ENCODE measurements at places on chromosomes 5 and 9.
A peak's percentile ranks its signal among the peaks of the same experiment; 100 is the strongest.

DNA sequence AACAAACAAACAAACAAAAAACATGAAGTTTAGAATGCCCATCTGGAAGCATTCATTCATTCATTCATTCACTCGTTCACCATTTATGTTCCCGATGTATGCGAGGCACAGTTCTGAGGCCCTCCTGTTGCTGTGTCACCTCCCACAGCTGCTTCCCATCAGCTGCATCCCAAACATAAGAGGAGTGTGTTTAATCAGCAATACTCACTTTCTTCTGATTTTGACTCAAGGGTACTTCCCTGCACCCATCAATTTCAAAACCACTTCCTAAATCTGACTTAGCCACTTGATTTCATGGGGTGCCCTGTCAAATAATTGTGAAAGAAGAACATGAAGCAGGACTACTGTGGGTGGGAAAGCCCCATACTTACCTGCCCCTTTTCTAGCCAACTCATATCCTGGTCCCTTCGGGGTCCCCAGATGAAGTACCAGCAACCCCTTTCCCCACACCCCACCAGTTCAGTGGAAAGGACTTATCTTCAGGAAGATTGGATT, 128.0 kb upstream of the IL12B start:
- DNase-seq, result peak; percentile 21

GRCh38 chr5:1827886-1828397, 26.7 kb downstream of the NDUFS6 start:
- no peak for DNase-seq

- no peak for DNase-seq
Observed at GRCh38 chr9:20208961-20209371, 413.3 kb downstream of the MLLT3 start.

DNA sequence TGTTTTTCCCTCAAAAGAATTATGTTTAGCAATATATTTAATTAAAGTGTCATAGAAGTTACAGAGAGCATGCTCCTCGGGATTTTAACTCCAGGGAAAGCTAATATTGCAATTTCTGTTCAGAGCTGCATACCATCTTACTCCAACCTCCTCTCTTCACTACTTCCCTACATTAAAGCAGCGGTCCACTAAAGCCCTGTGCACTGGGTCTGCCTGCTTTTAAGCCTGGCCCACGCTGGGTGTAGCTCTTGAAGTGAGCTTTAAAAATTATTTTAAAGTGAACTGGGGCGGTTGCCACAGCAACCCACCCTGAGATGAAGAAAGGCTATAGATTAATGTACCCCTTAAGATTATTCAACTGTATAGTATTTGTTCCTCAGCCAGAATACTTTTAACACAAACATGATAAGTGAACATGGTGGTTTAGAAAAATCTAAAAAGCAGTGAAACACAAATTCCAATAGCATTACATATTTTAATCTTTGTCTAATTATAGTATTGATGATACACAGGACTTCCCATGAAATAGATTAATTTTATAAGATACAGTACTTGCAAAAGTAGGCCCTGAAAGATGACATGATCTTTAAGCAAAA, 3.9 kb upstream of the MEF2C start:
- no peak for DNase-seq

DNA sequence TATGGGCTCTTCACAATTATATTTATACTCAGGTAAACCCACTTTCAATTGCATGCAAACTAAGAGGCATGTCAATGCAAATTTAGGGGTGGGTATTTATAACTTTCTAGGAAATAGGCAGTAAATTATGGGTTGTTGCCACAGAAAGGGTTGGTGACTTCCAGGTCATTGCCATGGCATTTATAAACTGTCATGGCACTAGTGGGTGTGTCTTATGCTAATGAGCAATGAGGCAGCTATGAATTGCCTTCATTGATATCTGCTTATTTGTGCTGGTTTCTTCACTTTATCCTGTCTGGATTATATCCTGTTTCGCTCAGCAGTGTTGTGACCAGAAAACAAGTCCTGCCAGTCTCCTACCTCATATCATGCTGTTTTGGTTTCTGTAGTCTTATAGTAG, 597.3 kb upstream of the DAB2 start:
- DNase-seq, result no peak

- no peak for DNase-seq
Observed at GRCh38 chr9:71403106-71403505, 281.7 kb upstream of the TRPM3 start.

DNA sequence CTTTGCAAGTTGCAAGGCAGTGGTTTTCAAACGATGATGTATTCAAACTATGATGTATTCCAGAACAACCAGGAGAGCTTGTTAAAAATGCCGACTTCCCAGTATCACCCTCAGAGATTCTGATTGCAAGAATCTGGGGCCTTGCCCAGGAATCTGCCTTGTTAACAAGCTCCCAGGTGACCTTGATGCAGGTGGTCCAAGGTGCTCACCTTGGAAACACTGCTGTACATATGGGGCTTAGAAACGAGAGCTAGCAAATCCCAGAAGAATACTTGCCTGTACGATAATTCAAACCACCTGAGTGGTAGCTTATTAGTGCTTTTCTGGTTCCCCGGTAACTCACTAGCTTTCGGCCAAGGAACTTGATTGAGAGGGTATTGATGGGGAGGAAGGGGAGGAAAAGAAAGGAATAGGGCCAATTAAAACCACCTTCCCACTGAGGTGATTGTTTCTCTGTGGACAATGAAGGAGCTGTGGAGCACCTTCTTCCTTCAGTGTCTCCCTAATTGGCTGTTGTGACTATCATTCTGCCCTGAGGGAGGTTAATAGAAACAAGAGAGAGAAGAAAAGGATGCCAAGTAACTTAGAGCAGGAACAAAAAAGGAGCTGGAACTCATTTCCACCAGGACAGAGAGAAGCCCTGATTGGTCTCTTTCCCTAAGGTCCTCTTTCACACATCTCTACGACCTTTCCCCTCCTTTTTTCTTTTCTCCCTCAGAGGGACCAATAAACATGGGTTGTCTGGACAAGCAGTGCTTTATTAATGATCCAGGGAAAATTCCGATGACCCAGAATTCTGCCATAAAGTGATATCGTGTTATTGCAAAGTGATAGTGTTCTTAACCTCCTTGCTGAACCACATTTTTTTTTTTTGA, 218.8 kb downstream of the TMEM167A start:
- no peak for DNase-seq

GRCh38 chr9:124209279-124209678, 48.5 kb upstream of the NEK6 start:
- DNase-seq, result no peak

GRCh38 chr5:116502616-116503015, 72.0 kb downstream of the SEMA6A start:
- DNase-seq, result no peak

DNA sequence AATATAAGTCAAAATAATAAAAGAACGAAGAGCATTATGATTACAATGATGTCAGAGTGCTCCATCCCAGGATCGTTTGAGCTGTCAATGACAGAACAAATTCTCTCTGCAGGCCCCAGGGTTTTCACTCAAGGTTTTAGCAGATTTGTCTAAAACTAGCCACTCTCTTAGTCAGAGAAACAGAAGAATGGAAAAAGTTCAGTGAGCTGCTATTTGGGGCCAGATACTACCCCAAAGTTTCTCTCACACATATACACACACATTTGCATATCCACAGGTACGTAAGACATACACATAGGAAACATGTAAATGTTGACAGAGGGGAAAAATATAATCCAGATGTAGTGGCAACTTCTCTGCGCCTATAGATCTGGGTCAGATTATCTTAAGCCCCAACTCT, 76.3 kb upstream of the SEMA6A start:
- no peak for DNase-seq

GRCh38 chr9:70607926-70608325, 193.5 kb upstream of the KLF9 start:
- DNase-seq, result no peak

DNA sequence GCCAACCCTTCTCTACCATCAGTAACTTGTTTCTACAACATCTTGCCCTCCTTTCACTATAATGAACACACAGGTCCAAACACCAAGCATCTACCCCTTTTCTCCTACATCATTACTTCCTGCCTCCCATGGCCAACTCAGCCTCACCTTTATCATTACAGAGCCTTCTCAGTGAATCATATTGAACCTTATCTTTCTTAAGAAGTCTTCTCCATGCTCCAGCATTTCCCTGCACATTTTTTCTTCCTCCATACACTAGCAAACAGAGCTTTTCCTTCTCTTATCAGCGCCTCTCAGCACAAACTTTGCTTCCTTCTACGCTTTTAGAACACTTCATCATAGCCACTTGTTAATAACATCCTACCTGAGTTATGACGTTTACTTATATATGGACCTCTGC, 148.2 kb downstream of the ARL15 start:
- no peak for DNase-seq

DNA sequence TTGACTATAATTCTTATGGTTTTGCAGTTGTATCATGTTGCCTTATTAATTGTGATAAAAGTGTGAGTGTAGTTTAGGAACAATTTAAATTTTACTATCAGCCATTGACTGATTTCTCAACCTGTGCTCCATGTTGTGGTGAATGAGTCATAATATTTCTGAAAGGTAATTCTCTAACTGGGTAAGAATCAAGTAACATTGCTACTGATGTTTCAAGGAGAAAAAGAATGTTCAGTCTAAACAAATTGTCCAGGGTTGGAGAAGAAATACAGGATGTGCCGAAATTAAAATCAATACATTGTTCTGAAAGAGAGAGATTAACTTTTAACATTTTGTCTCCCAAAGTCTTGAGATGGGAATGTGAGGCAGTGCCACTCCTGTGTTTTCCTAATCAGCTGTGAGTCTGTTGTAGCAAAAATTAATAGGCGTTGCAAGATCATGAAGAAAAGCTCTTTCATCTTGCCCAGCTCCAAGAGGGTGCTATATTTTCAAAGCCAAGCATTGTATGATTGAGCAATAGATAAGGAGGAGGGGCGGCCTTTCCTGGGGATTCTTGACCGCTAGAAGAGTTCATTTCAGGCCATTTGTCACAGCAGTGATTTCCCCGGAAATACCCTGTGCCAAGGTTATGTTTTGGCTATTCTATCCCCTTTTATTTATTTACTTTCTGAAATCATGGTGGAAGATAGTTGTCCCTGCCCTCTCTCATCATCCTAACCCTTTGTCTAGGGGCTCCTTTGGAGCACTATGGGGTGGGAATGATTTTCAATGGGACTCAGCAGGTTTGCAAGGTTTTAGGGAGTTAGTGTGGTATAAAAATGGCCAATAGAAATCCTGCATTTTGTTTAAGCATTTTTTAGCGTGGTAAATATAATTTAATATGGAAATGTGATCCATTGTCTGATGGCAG, 151.6 kb downstream of the FOCAD start:
- DNase-seq, result no peak

- no peak for DNase-seq
Observed at GRCh38 chr5:91727463-91727862, 344.3 kb upstream of the ARRDC3 start.

- no peak for DNase-seq
Observed at GRCh38 chr9:122348791-122349190, 22.0 kb upstream of the PTGS1 start.

DNA sequence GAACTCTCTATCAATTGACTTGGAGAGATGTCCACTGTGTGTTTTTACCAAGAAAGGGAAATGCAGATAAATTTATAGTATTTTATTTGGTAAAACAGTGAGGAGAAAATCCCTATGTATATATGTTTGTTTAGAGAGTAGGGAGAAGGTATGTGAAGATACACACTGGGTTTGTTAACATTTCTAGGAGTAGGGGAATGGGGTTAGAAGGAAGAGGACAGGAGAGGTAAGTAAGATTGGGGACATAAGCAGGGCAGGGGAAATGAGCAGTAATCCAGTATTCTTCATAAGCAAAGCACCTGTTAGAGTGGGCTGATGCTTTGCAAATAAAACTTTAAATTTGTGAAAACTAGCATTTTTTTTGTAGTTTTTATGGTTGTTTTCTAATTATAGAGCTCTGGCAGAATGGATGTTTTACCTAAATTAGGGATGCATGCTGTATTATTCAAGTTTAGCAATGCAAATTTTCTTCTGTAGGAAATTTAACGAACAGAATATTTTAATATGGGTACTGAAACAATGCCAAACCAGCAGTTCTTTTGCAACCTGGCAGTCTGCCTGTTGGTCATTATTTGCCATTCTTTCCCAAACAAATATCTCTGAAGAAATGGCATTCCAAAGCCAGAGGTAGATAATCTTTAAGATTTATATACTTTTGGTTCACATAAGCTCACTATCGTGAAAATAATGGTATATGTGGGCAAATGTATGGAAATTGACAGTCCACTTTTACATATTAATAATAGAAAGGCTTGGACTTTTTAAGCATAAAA, 19.4 kb upstream of the DCP2 start:
- no peak for DNase-seq

DNA sequence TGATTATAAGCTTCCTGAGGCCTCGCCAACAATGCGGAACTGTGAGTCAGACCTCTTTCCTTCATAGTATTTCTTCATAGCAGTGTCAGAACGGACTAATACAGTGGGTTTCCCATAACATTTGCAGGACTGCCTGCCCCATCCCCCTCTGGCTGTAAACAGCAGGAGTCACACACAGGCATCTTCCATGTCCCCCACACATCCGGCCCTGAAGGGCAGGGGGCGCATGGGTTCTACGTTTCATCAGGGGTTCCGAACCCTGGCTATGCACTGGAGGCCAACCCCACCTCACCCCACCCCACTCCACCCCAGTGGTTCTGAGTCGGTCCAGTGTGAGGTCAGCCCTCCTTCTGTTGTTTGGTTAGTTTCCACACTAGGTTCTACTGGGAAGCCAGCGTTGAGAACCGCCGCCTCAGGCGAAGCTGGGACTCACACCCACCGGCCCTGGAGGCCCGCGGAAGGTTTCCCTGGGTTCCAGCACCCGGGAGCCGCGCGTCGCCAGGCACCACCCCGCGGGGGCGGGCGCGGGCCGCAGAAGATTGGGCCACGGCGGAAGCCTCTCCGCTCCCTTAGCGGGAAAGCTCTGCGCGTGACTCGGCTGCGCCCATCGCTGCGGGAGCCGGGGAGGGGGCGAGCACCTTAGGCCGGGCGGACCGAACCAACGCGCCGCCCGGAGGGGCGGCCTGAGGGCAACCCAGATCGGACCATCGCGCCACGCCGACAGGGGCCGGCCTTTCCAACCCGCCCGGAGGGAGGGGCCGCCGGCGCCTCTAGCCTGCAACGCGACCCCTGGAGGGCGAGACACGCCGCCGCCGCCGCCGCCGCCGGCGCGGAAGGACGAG, at the start of gene RUSC2:
Gene RUSC2 (plus strand): TSS at position 799 of the 842 bp plus-strand sequence. CDS start 56,411 bp downstream, outside the sequence.
- DNase-seq, result peak; percentile 95

DNA sequence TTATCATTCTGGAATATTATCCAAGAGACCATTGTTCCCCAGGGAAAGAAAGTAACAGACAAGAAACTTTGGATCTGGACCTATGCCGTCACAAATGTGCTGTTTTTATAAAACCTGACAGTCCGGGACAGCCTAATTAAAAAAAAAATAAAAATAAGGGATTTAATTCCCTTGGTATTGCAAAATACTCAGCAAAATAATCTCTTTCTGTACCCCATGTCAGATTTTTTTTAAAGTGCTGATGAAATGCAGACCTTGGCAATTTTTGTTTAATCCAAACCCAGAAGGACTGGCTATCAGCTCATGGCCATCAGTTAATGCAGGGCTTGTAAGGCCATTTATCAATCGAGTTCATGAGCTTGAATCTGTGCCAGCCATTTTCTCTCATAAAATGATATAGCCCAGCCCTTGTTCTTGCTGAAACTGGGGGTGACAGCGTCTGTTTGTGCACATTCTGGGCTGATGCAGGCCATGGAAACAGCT, 162.7 kb upstream of the S1PR3 start:
- DNase-seq, result no peak

All from osteocyte (in vitro differentiated cells).